ENCODE measurements at places on chromosomes 5 and 9.

- no peak for DNase-seq
Measured at GRCh38 chr5:36883894-36884462, 7.4 kb downstream of the NIPBL start.

- no peak for DNase-seq
Measured at GRCh38 chr5:151617383-151617840, 26.3 kb upstream of the FAT2 start.

DNA sequence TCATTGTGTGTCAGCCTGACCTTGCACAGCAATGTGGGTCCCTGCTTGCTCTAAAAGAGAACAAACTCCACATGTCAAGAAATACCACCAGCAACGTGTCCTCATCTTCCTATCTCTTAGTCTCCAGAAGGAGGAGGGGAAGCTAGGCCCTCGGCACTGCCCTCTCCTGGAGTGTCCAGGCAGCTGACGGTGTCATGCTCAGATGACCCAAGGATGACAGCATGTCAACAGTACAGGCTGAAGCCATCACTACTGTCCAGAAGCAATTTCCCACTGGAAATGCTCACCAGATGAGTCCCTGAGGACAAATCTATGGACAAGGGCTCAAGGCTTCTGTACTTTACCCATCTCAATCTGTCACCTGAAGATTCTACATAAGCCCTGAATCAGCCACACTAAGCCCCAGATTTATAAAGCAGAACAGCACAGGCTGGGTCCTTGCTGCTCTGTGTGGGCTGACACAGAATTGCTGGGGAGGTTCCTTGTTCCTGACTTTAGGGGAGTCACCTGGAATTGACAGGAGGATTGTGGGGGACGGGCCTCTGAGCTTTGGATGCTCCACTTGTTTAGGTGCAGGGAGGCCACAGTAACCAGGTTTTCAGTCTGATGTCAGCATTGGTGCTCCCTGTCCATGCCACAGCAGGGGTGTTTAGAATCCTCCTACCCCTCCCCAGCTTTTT lies 210.2 kb downstream of the DAB2IP start:
- DNase-seq: no peak

- DNase-seq: peak; percentile 55
Measured at GRCh38 chr5:94433397-94434163, 184.8 kb downstream of the KIAA0825 start.

DNA sequence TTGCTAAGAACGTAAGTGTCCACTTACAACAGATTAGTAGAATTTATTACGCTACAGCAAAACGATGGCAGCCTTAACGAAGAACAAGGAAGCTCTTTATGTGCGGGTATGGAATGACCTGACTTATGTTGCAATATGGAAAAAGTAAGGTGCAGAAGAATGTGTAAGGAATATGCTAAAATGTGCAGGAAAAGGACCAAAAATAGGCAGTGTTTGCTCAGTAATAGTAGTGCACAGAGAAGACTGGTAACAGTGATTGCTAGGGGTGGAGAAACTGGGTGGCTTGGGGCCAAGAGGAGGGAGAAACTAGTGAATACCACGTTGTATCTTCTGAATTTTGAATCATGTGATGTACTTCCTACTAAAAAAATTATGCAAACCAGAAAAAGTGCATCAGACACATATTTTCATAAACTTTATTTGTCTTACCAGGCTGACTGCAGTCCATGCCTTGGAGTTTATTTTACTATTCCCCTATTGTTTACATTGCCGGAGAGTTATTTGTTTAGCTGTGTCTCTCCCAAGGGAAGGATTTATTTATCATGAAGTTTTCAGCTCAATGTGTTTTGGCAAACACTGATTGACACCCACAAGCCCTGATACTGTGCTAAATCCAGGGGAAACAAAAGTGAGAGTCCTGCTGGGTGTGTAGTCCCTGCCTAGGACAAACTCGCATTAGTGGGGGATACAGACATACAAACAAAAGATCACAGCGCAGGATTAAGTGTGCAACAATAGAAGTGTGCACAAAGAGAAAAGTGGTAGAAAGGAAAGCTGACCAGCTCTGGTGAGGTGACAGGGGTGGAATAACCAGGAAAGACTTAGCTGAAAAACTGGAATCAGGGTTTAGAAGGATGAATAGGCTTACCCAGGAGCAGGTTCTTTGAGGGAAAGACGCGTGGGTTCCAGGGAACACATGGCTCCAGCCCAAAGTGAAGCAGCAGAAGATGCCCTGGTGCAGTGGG lies 34.0 kb upstream of the ZNF484 start:
- DNase-seq: peak; percentile 10

GRCh38 chr9:77283991-77284390 lies 106.7 kb downstream of the VPS13A start:
- DNase-seq: no peak

DNA sequence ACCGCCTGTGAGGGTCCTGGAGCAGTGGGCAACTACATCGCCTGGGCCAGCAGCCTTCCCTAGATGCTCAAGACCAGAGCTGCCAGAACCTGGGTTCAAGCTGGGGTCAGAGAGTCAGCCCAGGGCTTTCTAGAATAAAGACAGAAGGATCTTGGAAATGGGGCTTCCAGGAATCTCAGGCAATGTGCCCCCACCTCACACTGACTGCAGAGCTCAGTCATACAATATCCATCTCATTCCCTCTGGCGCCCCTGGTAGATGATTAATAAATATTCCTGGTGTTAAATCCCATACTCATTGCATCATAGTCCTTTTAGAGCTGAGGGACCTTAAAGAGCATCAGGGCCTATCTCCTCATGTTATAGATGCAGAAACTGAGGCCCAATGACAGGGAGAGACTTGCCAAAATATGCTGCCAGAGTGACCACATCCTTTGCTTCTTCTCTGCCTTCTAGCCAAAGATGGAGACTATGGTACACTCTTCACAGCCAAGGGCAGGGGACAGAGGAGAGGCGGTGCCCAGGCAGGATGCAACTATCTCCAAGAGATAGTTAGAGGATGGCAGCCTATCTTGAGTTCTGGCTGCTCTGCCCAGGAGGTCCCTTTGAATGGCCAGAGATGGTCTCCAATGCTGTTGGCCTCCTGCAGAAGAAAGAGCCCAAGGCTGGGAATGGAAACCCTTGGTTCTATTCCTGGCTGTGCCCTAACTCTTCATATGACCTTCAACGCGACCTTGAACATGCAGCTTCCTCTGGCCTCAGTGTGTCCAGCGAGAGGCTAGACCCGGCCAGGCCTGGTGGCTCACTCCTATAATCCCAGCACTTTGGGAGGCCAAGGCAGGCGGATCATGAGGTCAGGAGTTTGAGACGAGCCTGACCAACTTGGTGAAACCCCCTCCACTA lies 36.2 kb upstream of the IL17B start:
- DNase-seq: no peak

- no peak for DNase-seq
Measured at GRCh38 chr9:130333041-130333711, 67.6 kb downstream of the HMCN2 start.

All from stromal cell of bone marrow (primary cell).